ENCODE measurements at places on chromosomes 2 and 18.

- DNase-seq, result no peak
Measured at GRCh38 chr2:10555810-10556111, 107.6 kb upstream of the ODC1 start.

DNA sequence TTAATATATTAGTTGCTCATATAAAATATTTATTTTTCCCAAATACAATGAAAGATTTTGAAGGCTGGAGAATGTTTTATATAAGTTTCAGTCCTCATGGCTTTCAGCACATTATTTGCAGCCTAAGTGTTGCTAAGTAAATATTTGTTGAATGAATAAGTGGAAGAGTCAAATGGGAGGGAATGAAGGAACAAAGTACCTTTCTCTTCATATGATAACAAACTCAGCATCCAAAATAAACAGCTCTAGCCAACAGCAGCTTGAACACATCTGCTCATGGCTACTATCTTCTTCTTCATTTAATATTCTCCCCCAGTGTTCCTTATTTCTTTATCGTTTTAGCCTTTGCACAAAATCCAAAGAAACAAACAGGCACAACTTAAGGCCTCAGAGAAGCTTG lies 385.2 kb upstream of the PIK3C3 start:
- DNase-seq, result no peak

GRCh38 chr2:239360421-239361310 lies 40.2 kb downstream of the HDAC4 start:
- no peak for DNase-seq

GRCh38 chr2:119428488-119429224 lies 3.0 kb upstream of the TMEM37 start:
- no peak for DNase-seq

DNA sequence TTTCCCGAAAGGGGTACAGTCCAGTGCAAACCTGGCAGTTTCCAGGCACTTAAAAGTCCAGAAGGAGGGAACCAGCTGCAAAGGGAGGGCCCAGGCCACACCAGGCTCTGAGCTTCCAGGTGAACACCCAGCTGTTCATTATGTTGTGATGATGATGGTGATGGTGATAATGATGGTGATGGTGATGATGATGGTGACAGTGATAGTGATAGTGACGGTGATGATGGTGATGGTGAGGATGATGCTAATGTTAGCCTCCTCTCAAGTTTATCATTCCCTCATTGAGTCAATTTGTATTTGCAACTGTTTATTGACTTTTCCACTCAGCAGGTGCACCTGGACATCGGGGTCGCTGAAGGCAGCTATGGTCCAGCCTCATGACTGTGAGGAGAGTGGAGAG lies 199.4 kb upstream of the ID2 start:
- no peak for DNase-seq

GRCh38 chr18:36692921-36693332 lies 135.9 kb downstream of the TPGS2 start:
- DNase-seq, result no peak

- no peak for DNase-seq
Measured at GRCh38 chr2:236535024-236535423, 34.6 kb upstream of the ACKR3 start.

DNA sequence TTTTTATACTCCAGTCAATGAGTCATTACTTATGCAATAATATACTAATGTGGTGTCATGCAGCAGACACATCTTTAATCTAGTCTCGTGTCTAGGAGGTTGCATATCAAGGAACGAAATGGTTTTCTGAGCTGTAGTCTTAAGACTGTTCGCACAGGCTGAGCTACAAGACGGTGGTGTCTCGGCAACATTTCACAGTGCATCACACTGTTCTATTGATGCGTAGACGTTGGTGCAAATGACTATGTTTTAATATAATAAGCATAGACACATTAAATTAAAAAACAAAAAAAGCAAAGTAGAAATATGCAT lies 864.2 kb downstream of the GALR1 start:
- no peak for DNase-seq

- DNase-seq, result no peak
Measured at GRCh38 chr2:19659024-19659792, 242.6 kb downstream of the TTC32 start.

GRCh38 chr2:149028891-149029290 lies 9.6 kb upstream of the LYPD6B start:
- no peak for DNase-seq

DNA sequence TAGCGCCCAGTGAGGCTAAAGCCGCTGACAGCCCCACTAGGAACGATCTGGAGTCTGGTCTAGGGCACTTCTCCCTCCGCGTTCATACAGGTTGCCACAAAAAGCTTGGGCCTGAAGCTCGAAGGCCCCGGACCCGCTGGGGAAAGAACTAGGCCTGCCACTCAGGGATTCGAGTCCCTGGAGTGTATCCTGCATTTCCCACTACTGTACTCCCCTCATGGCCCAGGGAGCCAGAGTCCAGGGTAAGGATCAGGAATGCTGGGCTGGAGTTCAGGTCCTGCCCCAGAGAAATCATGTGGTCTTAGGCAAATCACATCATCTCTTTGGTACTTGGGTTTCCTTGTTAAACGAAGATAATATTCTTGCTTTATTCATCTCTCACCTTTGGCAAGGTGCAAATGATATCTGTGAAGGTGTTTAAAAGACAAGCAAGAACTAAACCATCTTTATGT lies 1.4 kb upstream of the ZFP36L2 start:
- no peak for DNase-seq

DNA sequence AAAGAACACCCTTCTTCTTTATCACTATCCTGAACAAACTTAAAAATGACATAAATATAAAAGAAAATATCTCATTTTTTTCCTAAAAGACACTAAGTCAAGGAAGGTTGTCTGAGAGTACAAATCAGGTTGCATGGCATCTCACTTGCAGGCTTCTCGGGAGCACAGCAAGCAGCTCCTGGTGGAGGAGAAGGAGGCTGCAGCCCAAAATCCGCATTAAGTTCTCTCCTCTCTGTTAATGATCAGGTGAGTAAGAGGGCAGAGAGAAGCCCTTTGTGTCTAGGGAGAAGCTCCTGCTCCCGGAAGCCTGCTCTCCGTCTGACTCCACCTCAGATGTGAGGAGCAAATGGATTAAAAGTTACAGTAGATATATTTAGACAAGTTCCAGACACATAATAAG lies 35.0 kb upstream of the DOK6 start:
- DNase-seq, result no peak

- DNase-seq, result no peak
Measured at GRCh38 chr2:235940330-235940729, 227.9 kb downstream of the GBX2 start.

DNA sequence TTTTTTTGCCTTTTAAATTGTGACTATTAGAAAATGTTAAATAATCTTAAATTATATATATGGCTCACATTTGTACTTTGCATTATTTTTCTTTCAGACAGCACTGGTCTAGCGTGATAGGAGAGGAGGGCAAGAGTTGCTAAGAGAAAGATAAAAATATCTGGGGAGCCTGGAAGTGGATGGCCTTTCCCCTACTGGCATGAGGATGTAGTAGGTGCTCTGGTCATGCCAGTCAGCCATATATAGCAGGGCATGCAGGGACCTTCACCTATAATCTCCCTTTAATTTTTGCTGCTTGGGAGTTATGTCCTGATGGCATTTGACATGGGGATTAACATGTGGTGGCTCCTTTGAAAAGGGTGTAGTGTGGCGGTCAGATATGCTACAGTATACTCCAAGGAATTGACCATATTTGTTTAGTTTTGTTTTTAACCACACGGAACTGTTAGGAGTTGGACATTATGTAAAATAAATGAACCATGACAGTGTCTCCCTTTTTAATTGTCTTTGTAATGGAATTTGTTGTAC lies 144.7 kb downstream of the BABAM2 start:
- DNase-seq, result no peak

DNA sequence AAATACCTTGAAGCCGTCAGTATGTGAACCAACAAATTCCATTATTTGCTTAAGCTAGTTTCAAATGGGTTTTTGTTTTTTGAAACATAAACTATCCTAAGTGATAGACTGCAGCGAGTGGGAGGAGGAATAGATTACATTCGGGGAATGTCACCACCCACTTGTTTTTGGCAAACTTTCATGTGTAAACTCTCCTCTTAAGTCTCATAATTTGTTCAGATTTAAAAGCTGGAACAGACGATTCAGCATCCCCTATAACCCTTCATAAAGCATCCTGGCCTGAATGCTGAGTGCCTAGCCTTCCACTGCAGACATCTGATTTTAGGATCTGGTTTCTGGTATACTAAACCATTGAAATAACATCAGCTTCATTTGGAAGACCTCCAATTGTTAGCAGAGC lies 51.0 kb downstream of the CPO start:
- DNase-seq, result no peak

- DNase-seq, result no peak
Measured at GRCh38 chr2:148658807-148659722, 14.5 kb downstream of the EPC2 start.

DNA sequence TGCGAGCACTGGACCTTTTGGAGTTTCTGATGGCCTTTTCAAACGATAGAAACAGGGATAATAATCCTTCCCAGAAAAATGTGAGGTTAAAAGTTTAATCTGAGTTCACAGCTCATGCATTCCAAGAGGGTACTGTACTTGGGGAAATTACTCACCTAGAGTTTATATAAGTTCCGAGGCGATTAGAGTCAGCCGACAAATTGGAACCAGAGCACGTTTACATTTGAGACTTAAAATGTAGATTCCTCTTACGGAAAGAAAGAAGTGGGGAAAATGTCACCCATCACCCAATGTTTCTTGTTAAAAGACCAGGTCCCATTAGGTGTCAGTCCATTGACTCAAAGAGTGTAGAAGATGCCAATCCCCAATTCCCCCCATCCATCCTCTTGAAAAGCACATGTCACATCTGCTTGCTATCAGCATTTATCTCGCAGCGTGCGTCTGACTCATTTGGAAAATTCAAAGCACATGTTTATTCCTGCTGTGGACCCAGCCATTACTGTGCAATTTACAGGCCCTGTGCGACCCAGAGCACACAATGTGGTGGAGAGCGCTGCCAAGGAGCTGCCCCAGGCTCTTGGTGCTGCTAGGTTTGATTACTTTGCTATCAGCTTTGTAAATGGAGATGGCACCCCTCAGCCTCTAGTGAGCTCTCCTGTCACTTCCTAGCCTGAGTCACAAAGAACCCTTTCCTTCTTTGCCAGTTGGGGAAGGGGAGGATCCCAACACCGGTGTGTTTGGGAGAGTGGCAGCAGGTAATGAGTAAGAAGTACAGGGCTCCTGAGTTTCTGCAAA lies 104.8 kb downstream of the COLEC12 start:
- no peak for DNase-seq

DNA sequence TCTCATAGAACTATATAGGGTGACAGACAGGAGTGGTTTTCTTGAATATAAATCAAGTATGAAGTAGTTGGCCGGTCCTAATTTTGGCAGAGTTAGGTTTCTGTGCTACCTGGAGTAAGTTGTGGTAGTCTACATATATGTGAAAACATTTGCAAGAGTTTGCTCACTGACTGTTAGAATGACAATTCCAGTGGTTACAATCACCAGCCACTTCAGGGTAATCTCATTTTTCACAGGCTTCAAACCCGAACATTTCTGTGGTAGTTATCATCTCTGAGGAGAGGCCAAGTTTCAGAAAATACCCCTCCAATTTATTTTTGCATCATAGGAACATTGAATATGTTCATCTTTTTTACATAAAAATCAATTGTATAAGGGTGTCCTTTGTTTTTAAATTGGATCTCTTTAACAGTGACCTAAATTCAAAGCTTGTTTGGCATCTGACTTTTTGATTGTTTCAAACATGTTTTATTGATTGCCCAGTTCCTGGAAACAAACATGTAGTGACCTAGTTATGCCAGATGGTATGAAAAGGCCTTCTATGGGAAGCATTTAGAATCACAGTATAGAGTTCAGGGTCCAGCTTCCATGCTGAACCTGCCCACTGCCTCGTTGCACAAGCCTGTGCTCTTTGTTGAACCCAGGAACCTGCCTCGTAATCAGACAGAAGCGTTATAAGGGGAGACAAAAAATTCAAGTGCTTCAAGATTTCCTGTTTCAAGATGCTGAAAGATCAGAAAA lies 250.6 kb downstream of the LTBP1 start:
- no peak for DNase-seq

- DNase-seq, result no peak
Measured at GRCh38 chr2:20148426-20148922, 76.5 kb downstream of the SDC1 start.

DNA sequence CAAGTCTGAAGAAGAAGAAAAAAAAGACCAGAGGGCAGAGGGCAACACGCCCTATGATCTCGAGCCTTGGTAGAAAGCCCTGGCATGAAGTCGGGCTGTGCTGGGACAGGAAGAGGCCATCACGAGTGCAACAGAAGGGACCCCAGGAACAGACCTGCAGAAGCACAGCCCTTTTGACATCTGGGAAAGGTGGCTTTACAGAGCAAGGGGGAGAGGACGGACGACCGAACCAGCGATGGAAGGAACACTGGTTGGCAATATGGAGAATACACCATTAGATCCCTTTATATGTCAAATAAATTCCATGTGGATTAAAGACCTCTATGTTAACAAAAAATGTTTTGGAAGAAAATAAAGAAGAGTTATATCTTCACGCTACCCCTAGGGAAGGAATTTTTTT lies 10.7 kb downstream of the KIF1A start:
- DNase-seq, result no peak

DNA sequence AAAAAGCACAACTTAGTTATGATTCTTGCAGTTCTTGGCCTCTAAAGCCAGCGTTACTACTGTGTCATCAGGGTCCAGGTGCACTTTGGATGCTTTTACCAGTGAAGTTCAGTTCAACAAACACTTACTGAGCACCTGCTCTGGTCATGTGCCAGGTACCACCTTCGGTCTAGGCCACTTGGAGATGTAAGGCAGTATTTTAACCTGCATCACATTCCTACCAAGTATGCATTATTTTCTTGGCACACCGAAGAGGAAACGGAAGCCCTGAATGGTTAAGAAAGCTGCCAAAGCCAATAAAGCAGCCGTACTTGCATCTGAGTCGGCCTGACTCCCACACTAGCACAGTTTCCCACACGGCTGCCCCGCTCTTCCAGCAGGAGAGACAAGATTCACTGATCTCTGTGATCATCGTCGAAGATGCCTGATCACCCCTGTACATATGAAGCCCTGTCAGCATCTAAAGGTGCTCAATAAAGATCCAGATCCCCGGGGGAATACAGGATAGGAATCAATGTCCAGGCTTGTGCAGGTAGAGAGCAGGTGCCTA lies 427.1 kb downstream of the EIPR1 start:
- DNase-seq, result no peak

DNA sequence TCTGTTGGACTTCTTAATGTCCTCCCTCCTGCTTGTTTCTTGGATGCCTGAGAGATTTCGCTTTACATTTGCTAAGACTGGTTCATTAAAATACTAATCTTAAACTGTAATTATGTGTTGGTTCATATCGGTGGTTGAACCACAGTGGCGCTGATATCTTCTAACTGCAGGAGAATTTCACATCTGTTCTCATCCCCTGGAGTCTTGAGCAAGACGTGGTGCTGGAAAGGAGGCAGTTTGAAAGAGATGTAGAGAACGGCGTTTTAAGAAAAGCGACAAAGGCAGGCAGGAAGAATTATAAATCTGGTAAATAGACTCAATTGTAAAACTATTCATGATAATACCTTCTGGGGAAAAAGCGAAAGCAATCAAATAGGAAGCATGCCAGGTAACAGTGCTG lies 79.5 kb downstream of the NXPH2 start:
- no peak for DNase-seq

All from hypothalamus (tissue), 51 donors.